ENCODE measurements at places on chromosomes 13 and 19.
A peak's percentile ranks its signal among the peaks of the same experiment; 100 is the strongest.

DNA sequence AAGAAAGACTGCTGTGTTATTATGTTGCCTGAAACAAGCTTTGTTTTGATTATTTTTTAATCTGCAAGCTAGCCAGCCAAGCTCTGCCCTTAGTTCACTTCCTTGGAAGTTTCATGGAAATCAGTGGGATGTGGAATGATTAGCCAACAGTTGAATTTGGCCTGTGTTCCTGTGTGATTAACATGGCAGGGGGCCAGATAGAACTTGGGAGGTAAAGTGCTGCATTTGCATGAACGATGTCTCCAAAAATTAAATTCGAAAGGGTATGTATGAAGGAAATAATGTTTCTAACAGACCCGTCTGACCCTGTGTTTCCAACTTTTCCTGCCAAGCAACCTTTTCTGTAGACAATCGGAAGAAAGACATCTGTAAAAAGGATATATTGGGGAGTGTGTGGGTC, 32.2 kb downstream of the UFM1 start:
- DNase-seq, result no peak

DNA sequence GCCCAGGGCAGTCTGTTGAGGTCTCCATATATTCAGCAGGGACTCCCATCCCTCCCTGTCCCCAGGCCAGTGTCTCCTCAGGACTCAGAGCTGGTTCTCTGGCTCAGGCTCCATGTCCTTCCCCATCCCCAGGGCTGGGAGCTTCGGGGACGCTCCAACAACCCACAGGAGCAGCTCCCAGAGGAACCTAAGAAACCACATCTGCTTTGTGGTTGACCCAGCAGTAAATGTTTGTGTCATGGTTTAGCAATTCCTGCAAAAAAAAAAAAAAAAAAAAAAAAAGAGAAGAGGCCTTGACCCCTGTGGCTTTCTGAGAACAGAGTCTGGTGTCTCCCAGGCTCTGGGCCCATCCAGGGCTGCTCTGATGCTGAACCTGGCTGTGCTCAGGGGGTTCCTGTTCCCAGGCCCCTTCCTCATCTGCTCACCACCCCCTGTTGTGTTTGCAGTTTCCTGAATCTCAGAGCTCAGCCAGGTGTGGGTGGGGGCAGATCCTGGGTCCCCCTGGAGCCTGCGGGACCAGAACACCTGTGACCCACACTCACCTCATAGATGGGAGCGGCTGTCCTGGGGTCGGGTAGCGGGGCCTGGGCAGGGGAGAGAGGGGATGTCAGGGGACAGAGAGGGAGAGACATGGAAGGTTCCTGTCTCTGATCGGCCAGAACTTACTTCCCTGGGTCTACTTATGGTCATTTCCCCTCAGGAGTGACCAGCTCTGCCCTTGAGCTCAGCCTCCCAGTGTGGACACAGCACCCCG, 25.2 kb upstream of the CEACAM1 start:
- DNase-seq, result no peak

GRCh38 chr13:60094385-60095088, 69.2 kb downstream of the DIAPH3 start:
- DNase-seq, result no peak

DNA sequence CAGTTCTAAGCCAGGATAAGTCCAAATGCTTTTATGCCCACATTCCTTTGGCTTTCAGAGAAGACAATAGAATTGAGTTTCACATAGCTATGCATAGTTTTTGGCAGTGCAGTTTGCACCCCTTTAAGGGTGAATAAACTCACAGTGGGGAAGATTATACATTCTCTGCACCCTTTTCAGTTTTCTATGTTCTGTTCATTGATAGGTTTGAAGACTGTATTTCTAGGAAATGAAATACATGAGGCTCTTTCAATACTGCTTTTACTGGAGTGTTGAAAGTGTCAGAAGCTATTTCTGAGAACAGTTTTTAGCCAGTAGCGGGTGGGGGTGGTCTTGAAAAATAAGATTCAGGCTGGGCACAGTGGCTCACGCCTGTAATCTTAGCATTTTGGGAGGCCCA, 46.2 kb downstream of the IPO5 start:
- no peak for DNase-seq

GRCh38 chr19:34118879-34119748, 53.2 kb upstream of the LSM14A start:
- no peak for DNase-seq

GRCh38 chr13:74773248-74773647, 639.0 kb upstream of the KLF12 start:
- DNase-seq, result no peak

GRCh38 chr19:49682274-49682673, 5.2 kb downstream of the PRMT1 start:
- no peak for DNase-seq

GRCh38 chr19:16252459-16253205, 54.9 kb downstream of the AP1M1 start:
- no peak for DNase-seq

DNA sequence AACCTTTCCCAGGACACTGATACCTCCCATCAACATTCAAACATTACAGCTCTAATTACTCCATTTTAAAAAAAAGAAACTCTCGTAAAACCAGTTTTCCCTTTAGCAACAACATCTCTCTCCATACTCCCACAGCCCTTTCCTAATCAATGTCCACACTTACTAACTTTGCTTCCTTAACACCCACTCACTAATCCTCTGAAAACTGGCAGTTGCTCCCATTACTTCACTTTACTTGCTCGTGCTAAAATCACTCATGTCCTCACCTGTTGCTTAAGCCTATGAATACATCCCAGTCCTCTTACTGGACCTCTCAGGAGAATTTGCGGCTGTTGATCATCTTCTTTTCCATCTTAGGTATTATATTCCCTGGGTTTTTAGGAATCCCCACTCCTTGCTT, 44.8 kb downstream of the RBM26 start:
- no peak for DNase-seq

GRCh38 chr13:45328661-45329111, 12.3 kb downstream of the TPT1 start:
- no peak for DNase-seq

GRCh38 chr13:111875915-111876314, 191.0 kb upstream of the SOX1 start:
- no peak for DNase-seq

- no peak for DNase-seq
Observed at GRCh38 chr13:91017669-91018053, 329.8 kb upstream of the MIR17HG start.

GRCh38 chr19:2922987-2923386, 21.8 kb downstream of the ZNF77 start:
- no peak for DNase-seq

DNA sequence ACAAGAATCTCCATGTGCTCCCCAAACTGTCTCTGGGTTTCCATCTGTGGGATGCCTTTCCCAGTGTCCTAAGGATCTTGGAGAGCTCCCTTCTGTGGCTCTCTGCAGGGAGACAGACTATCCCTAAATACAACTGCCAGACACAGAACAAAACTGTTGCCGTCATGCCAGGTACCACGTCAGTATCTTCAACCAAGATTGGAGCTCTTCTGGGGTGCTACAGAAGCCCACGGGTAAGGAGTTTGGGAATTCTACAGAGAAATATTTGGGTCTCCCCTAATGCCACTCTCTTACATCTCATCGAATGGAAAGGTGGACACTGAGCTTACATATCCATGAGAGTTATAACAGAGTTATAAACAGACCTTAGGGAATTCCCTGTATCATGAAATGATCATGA, 4.9 kb upstream of the MBD3L3 start:
- no peak for DNase-seq

DNA sequence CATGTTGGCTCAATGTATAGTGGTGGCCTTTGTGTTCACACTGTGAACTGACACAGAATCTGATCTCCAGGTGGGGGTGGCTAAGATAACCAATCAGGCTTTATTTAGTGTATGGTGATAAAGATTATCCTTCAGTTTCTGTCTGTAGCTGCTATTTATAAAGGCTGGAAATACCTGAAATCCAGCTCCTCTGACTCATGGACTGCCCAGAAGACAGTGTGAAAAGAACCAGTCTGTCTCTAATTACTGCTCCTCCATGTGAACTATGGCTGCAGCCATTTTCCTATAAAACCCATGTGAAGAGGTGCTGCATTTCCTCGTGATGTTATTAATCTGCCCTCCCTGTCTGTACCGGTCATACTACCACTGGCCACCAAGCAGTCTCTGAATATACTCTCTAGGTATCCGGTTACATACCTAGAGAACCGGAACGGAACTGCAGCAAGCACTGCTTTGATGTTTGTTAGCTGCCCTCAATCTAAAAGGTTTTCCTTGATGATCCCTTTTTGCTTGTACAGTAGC, 238.0 kb downstream of the LHFPL6 start:
- DNase-seq, result no peak

DNA sequence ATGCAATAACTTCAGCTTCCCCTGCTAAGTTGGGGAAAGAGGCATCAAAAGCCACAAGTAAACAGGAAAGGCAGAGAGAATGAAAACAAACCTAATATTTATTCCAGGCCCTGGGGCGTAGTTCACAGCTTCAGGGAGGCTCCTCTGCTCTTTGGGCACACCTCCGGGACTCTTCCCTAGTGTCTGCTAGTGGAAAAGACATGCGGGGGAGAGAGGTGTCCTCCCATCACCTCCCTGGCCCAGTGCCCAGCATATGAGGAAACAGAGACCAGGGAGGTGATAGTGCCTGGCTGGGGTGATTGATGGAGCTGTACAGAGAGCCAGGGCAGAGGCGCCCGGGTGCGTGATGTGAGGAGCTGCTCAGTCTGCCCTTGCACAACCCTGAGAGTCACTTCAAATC, 71.0 kb downstream of the RASL11A start:
- DNase-seq, result no peak

DNA sequence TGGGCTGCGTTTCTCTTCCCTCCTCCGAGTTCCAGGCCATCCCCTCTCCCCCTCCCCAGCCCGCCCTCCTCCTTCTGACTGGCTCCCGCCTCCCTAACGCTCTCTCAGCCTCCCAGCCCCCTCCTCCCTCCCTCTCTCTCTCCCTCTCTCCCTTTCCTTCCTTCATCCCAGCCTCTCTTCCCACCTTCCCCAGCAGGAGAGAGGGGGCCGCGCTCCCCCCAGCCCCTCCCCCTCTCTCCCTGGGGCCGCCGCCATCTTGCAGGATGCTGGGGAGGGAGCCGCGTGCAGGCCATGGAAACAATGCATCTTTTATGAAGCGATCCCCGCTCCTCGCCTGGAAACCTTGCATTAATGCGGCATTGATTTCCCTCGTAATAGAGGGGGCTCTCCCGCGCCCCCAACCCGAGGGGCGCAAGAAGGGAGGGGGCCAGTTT, 42.6 kb upstream of the ADGRL1 start:
- DNase-seq, result peak; percentile 47

GRCh38 chr19:54674021-54674617, 11.3 kb downstream of the LILRB4 start:
- DNase-seq, result no peak

- no peak for DNase-seq
Observed at GRCh38 chr13:28161370-28161769, 23.0 kb downstream of the PAN3 start.

DNA sequence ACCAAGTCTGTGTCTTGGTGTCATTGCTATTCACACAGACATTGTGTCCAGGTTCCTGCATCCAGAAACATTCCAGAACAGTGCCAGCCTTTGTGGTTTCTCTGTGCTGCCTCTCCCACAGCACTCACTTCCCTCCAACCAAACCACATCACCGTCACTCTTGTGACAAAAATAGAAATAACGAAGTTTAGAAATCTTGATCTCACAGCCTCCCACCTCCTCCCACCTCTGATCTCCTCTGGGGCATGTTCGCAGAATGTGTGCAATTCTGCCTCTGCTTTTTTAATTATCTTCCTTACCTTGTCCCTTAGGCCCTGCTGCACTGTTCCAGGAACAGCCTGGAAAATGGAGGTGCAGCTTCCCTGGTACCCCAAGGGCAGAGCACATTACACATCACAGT, 8.7 kb upstream of the SERPINE3 start:
- no peak for DNase-seq

DNA sequence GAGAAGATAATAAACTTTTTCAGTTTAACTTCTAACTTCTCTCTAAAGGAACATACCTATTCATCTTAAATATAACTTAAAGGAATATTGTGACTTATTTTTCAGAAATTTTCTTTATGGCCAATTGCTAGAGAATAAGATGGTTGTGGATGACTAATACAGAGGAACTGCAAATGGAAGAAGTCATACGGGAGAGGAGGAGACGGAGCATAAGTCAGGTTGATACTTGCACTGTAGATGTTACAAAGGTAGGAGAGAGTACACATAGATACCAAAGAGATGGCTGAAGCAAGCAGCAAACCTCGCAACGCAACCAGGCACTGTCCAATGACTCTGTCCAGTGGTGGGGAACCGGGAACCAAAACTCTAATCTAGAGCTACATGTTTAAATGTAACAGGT, 963.4 kb downstream of the PCDH9 start:
- no peak for DNase-seq

DNA sequence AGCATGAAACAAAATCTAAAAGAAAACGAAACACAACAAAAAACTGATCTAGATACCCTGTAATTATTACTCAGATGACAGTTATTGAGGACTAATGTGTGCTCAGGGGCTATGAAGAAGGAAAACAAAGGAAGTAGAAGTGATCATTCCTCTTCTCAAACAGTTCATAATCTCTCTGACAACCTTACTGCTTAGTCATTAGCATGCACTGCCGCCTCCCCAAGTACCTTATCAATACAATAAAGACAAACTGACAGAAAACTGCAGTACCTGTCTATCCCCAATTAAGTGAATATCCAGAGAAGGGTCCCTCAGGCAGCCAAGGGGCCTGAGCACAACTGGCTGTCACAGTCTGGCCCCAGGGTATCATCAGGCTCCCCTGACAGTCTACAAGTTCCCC, 22.0 kb upstream of the POU4F1 start:
- no peak for DNase-seq

- DNase-seq, result no peak
Observed at GRCh38 chr13:95411428-95412040, 110.3 kb upstream of the ABCC4 start.

DNA sequence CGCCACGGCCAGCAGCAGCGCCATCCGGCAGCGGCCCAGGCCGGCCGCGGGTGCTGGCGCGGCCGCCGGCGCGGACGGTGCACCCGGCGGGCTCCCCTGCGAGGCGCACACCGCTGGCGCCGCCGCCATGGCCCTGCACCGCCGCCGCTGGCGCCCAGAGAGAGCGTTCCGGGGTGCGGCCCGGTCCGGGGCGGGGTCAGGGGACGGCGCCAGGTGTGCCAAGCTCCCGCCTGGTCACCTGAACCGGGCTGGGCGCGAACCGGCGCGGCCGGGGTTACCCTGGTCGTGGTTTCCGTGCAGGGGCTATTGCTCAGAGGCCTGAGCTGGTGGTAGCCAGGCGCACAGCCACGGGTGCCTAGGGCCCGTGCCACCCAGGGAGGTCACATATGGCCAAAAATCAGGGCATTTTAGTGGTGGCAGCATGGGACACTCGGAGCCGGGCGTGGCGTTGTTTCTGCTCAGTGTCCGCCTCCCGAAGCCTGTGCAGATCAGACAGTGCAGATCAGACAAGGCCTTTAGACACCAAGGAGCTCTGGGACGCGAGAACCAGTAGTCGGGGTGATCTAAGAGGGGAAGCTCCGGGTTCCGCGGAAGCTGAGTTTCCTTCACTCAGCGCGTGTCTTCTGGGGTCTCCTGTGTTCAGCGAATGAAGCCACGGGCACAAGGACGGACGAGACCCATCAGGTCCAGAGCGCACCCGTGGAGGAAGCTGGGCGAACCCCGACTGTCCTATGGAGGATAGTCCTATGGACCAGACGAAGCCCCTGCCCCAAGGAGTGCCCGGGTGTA, at the start of gene TMEM238:
TSS of gene TMEM238 (minus strand) at position 162 of the 789 bp plus-strand sequence. CDS start at position 129, 33 bp downstream.
- DNase-seq, result no peak

Measured in stimulated activated CD4-positive, alpha-beta T cell treated with anti-CD3 and anti-CD28 coated beads, TNF-alpha, amount 100 ng/mL, for 4 hours (primary cell).